ENCODE measurements at places on chromosomes 5 and 9.

- no peak for DNase-seq
Observed at GRCh38 chr5:81601919-81602318, 149.0 kb downstream of the SSBP2 start.

- DNase-seq, result no peak
Observed at GRCh38 chr5:124960266-124960665, 213.8 kb upstream of the ZNF608 start.

DNA sequence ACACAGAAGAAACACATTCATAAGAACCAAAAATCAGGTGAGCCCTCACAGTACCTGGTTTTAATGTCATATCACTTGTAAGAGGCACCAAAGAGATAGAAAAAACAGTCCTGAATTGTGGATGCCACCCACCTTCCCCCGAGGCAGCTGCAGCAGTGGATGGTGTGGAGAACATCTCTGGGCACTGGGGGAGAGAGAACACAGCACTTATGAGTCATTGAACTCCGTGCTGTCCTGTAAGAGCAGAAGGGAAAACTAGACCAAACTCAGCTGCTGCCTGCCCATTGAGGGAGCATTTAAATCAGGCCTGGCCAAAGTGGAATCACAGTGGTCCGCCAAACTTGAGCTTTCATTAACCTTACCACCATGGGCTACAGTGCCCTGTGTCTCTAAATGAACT, 296.2 kb downstream of the SPATA31D1 start:
- no peak for DNase-seq

- no peak for DNase-seq
Observed at GRCh38 chr9:22919423-22919822, 472.8 kb downstream of the DMRTA1 start.
